ENCODE measurements at places on chromosomes 7 and 10.

- no peak for DNase-seq
Observed at GRCh38 chr7:31263338-31263737, 77.2 kb downstream of the NEUROD6 start.

DNA sequence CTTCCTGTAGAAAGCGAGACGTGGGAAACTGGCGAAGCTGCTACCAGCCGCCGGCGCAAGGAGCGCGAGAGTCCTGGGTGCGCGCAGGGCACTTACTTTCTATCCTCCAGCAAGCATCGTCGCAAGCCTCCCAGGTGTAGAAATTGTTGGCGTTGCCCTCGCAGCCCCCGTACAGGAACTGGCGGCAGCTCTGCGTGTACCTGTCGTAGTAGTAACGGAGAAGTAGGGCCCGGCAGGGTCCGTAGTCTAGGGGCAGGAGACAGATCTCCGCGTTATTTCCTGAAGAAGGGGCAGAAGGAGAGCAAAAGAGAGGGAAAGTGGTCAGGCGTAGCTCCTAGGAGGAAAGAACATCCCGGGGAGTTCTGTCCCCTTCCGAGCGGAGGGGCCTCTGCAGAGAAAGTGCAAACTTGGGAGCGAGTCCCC, 501 bp downstream of the TFPI2 start:
- DNase-seq: peak; percentile 11

- DNase-seq: no peak
Observed at GRCh38 chr7:66553001-66553400, 75.7 kb upstream of the KCTD7 start.

- no peak for DNase-seq
Observed at GRCh38 chr10:62109587-62110293, 158.9 kb downstream of the RTKN2 start.

DNA sequence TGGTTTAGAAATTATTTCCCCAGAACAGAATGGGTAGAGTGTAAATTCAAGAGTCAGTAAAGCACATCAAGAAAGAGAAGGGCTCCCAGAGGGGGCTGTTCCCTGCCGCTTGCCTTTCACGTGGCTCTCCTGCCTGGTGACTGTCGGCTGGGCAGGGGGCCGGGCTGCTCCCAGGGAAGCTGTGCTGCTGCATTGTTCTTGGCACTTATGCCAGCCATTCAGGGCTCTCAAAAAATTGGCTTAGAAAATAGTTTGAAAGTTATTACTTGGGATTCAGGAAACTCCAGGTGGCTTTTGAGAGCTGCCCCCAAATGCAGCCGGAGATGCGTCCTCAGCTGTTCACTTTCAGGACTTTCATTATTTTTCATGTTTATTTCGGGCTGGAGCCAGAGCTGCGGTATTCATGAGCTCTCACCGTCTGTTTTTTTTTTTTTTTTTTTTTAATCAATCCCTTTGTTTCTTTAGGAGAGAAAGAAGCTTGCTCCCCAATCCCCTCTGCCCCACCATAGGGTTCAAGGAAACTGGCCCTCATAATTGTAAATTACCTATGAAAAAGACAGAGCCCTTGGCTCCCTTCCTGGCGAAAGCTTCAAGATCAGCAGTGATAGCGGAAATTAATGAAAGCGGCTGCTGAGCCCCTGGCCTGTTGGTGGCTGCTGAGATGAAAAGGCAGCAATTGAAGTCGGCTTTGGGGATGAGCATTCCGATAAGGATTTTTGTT, 94.1 kb downstream of the SORCS3 start:
- no peak for DNase-seq

DNA sequence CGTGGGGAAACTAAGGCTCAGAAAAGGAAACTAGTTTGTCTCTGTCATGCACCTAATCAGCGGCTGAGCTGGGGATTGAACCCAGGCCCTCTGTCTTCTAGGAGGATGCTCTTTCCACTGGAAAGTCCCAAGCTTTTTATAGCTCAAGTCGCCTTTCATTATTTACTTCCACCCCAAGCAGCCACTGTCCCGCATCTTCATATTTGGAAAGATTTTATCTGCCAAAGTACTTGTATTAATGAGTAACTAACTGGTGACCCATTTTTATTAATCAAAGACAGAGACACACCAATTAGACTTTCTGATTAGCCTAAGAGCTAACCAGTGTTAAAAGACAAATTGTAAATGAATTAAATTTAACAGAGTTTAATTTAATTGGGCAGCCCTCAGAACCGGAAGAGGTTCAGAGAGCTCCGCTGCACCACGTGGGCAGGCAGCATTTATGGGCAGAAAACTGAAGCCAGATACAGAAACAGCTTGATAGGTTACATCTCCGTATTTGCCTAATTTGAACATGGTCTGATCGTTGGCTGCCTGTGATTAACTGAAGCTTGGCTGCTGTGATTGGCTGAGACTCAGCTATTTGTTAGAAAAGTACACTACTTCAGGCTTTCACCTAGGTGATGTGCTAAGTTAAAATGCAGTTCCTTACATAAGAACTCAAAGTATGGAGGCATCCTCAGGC, 78.5 kb upstream of the PDCD4 start:
- no peak for DNase-seq

DNA sequence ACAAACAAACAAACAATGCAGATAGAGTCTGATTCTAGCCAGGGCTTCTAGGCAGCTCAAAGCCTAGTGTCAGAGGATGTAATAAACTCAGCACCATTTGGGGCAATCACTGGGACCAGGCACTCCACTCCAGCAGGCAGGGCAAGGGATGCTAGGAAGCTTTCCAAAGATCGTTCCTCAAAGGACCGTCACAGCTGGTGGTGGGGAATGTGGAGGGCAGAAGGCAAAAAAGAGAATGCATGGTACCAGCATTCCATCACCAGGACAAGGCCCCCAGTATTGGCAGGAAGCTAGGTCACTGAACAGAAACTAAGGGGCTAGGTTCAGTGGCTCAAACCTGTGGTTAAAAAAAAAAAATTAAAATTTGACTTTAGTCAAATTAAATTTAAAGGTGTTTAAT, 94.2 kb downstream of the CUL2 start:
- no peak for DNase-seq

- DNase-seq: no peak
Observed at GRCh38 chr7:30927040-30927439, 15.4 kb downstream of the AQP1 start.

- no peak for DNase-seq
Observed at GRCh38 chr7:110358028-110358427, 732.9 kb upstream of the LRRN3 start.

- DNase-seq: peak; percentile 86
Observed at GRCh38 chr7:151448261-151449252, 8.6 kb upstream of the CRYGN start.

DNA sequence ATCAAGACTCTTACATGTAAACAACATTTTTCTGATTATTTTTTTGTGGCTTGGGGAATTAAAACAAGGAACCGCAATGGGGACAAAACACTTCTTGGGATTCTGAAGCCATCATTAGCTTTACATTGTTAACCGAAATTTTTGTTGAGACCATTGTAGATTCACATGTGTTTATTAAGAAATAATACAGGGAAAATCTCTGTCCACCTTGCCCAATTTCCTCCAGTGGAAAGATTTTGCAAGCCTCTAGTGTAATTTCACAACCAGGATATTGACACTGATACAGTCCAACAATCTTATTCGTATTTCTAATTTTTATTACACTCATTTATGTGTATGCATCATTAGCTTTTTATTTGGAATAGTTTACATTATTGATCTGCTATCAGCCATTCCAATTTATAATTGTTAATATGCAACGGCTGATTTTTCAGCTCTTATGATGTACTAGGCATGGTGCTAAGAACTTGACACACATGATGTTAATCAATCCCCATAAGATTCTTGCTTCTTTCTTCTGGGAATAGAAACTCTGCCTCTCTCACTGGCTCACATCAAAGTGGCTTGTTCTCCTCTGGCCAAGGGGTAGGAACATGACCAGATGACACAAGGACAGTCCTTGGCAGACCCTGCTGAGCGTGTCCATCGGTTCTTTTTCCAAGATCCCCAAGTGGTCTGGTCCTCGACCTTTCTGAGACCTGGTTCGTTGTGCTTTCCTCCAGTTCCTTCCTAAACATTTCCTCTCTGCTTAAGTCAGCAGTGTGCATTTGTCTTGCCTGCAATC, 137.6 kb downstream of the ADAM12 start:
- DNase-seq: no peak

DNA sequence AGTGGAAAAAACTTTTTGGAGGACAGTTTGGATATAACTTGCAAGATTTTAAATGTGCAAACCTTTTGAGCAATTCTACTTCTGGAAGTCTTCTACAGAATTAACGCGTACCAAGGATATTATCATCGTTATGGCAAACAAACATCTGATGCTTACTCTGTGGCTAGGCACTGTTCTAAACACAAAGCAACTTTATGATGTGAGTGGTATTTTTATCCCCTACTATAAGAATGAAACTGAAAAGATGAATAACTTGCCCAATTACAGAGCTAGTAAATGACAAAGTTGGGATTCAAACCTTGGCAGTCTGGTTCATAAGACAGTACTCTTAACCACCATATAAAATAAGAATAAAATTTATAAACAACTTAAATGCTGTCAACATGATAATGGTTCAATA, 15.8 kb downstream of the ASZ1 start:
- DNase-seq: no peak

DNA sequence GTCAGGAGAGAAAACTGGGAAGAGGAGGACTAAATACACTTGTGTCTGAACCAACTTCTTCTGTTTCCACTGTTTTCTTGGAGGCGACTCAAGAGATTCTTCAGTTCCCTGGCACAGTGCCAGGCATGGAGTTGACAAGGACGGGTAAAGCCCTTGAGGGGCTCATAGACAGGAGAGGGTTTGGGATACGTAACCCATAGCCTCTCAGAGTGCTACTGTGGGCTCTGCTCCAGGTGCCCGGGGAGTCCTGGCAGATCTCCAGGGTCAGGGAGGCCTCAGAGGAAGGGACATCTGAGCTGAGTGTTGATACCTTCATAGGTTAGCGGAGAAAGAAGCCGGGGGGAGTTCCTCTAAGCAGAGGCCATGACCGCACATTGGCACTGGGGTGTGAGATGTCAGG, 42.0 kb downstream of the GALNT17 start:
- DNase-seq: no peak

- peak; percentile 22 for DNase-seq
Observed at GRCh38 chr7:158828133-158829020, 932 bp downstream of the ESYT2 start.

DNA sequence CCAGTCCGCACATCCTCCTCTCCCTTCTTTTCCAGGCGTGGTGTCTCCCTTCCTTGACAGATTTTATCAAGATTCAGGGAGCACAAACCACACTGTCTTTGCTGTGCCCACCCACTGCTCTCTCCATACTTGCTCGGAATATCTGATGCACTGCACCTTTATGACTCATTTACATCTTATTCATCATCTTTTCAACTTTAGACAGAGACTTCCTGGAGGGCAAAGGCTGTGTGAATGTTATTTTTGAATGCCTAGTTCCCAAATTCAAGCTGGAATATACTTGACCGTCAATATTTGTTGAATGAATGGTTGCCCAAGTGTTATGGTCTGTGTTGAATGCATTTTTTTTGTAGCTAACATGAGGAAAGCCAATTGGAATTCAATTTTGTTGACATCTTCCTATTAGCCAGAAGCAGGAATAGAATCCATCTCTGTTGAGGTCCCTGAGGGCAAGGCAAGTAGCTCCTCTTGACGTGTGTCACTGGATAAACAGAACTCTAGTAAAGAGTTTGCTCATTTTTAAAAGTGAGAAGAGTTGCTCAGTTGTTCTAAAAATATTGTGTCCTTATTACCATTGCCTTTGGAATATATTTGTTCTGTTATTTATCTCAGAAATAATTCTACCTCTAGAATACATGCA, 95.0 kb downstream of the KLF6 start:
- no peak for DNase-seq

GRCh38 chr7:99078416-99078815, 65.5 kb downstream of the SMURF1 start:
- DNase-seq: no peak

GRCh38 chr7:154390961-154391360, 338.8 kb downstream of the DPP6 start:
- DNase-seq: no peak

- DNase-seq: no peak
Observed at GRCh38 chr7:48074204-48074654, 14.8 kb upstream of the UPP1 start.

DNA sequence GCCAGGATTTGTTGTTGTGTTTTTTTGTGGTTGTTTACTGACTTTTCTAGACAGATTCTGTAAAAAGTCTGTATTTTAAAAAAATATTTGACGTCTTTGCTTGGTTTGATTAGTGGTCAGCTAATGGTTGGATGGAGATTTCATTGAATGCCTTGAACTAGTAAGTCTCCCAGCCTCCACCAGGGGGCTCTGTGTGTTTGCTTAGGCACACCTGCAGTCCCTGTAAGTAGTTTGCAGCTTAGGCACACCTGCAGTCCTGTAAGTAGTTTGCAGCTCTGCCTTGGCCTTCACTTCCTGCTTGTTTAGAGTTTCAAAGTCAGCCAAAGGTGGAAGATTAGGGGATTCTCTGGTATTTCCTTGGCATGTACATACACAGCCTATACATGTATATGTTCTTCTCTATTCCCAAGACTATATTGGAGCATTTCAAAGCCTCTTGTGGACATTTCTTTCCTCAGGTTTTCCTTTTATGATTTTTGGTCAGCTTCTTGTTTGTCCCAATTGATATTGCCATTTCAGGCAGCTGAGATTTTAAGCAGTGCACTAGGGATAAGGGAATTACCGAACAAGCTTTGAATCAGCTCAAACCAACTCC, 101.6 kb downstream of the CCSER2 start:
- peak; percentile 17 for DNase-seq

- no peak for DNase-seq
Observed at GRCh38 chr7:90387470-90388240, 15.6 kb upstream of the CLDN12 start.

DNA sequence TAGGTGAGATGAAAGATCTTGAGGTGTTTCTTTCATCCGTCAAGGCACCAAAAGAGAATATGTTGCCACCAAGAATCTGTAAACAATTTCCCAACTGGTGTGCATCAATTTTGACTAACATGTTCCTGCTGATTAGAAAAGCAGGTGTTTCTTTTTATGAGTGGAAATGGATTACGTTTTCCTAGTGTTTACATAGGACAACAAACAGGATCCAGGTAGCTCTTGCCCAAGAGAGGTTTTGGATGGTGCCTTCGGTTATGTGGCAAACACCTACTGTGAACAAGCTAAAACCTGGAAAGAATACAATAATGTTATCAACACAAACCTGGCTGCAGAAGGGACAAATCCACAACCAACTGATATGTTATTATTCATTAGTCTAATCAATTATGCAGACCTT, 53.6 kb upstream of the WNT16 start:
- DNase-seq: no peak

DNA sequence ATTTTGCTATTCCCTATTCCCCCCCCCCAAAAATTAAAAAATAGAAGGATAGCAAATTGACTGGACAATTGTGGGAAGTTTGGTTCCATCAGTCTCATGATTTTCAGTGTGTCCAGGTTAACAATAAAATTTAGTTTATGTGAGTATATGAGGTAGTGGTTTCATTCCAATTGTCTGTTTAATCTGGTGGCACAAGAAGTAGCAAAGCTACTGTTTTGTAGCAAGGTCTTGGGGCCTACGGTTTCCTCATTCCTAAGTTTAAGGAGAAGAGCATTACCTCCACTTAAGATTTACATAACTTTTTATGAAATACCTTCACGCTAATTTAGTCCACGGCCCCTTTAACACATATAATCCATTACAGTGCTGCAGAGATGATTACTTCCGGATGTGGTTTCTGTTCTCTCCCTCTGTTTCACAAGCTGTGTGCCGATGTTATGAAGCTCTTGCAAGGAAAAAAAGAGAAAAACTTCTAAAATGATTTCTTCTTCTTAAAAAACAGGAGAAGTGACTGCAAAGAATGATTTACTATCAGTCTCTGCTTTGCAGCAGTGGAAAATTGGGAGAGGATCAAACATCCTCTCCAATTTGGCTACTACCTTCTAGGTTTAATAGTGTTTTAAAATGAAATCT, 32.7 kb upstream of the NPVF start:
- DNase-seq: no peak
